ENCODE measurements at places on chromosomes 3 and 15.

DNA sequence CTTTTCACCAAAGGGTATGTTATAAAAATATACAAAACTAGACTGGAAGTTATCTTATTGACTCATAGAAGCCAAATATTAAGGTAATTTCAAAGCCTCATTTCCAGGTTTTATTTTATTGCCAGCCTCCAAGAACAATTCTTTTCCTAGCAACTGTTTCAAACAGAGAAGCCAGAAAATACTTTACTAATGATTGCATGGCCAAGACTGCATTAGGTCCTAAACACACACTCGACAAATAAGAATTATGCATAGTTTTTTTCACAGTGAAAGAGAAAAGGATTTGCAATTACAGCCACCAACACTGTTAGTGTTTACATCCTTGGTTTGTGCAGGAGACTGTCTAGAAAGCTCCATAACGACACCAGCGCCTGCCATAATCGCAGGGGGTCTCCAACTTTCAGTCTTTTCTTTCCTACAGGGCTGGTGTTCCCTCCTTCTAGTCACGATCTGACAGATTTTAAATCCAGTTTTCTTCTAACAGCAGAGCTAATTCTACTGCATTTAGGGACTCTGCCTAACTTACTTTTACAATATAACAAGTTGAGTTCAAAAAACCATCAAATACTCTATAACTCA, 58.1 kb downstream of the CLASP2 start:
- DNase-seq = no peak

- no peak for DNase-seq
Observed at GRCh38 chr15:75153087-75153486, 48.6 kb upstream of the C15orf39 start.

GRCh38 chr3:194082743-194083636, 53.0 kb upstream of the HES1 start:
- DNase-seq = no peak

- DNase-seq = no peak
Observed at GRCh38 chr3:50986726-50987125, 312.0 kb downstream of the DOCK3 start.

GRCh38 chr3:64084640-64085039, 61.3 kb upstream of the PSMD6 start:
- no peak for DNase-seq

DNA sequence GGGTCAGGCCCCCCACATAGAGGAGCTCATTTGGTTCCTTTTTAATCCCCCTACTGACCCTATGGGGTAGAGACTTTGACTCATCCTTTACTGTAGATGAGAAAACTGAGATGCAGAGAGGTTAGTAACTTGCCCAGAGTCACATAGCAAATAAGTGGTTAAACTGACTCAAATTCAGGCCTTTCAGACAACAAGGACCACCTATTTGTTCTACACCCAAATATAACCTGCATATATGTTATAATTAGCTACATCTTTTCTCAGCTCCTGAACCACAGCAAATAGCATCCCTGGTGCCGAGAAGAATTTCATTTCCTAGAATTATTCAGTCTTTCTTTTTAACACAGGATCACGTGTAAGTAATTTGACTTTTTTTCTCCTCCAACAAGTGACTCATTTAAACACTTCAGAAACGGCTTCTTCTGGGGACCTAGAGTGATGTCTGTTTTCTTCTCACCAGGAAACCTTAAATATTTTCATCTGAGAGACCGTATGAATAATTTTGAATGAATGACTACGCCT, 57.4 kb downstream of the MGLL start:
- DNase-seq = no peak

GRCh38 chr3:39414421-39414907, 7.9 kb downstream of the RPSA start:
- DNase-seq = no peak

DNA sequence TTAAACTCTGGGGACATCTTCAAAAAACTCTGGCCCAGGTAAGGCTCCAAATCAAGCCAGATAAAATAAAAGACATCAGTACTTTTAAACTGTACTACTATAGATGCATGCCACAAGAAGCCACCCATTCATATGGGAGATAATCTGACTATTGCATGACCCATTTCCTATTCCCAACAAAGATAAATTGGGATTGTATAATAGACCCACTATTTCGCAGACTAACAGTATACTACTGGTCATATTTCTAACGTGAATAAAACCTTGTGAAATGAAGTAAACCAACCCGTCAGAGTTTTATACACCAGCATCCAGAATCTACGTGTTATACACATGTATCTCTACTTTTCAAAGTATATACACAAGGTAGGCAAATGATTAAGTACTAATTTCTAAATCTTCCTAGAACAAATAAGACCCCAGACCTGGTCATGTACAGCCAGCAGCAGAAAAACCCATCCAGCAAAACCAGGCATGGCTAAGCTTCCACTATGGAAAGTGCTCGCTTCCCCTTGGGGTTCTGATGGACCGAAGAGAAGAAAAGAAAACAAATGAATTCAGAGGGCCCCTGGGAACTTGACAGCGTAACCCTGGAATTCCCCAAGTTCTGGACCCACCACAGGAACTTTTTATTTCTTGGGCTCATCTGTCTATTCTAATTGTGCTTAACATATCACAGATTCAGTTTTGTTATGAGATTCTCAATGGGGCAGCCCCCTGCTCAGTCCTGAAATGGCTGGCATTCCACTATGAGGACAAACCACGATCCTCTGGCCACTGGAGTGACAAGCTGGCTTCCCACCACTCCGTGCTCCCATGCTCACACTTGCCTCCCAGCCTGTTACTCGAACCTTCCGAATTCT, 69.1 kb downstream of the MB21D2 start:
- DNase-seq = no peak

Data from activated T-cell treated with anti-CD3 and anti-CD28 coated beads for 48 hours (primary cell).